ENCODE measurements at places on chromosomes 12 and 14.

DNA sequence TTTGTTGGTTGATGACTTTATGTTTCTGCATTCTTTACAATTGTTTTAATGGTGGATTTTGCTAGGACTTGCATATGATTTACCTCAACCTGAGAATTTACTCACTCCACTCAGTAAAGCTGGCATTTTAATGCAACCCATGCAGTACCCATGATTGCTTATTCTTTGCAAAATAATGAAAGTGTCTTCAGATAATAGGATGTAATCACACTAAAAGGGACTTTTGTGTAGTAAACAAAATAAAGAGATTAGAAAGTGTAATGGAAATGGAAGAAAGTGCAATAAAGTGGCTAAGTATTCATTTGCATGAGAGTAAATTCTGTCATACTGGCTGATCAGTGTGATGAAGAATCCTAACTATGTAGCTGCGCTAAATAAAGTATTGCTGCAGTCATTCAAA lies 87.6 kb upstream of the NOVA1 start:
- DNase-seq, result no peak

DNA sequence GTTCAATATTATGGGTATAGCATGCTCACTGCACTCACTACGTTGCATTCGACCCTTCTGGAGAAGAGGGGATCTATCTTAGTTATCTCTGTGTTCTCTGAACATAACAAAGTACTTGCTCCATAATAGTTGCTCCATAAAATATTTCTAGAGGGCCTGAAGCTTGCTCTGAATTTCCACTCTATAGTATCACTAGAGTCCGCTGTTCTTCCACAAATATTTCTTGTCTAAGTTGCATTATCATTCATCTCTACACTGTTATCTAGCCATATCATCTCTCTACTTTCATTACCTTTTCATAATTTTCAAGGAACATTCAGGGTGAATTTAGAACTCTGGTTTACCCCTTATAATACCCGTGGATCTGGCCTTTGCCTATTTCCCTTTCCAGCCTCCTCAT lies 246.1 kb upstream of the PDE3A start:
- DNase-seq, result no peak

- DNase-seq, result no peak
Observed at GRCh38 chr14:77268989-77269600, 1.9 kb downstream of the NGB start.

- DNase-seq, result no peak
Observed at GRCh38 chr14:79809849-79810612, 401.3 kb downstream of the DIO2 start.

DNA sequence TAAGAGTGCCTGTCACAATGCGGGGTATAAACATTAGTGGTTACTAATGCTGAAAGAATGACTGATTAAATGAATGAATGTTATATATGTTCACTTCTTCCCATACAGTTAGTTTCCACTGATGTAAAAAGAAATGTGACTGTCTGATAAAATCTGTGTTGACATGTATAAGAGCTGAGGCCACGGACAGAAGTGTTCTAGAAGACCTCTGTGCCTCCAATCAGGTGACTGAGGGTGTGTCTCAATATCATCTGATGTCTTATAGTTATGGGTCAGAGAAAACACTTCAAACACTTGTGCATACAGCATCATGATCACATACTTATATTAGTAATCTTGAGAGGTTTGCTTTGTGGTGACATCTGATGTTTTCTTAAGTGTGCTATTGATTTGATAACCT lies 183.4 kb downstream of the TTC7B start:
- DNase-seq, result no peak

DNA sequence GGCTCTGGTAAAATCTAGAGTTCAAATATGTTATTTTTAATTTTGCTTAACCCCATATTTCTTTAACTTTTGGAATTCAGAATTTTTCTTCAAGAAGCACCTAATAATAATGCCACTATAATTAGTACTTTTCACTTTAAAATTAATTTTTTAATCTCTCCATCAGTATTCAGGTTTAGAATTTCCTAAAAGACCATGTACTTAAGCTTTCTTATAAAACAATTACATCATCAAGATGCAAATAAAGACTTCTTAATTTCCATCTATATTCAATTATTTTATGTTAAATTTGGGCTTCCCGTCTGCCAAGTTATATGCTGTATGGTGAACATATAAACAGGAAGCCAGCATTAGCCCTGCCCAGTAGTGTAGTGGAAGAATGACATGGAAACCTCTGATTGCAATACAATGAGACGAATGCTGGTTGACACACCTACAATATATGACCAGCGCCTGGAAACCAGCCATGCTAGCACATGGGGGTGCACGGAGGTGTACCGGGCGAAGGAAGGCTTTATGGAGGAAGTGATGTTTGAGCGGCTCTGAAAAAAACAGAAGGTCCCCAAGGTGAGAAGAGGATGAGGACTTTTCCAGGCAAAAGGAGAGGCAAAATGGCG lies 82.2 kb downstream of the LLPH start:
- DNase-seq, result no peak

DNA sequence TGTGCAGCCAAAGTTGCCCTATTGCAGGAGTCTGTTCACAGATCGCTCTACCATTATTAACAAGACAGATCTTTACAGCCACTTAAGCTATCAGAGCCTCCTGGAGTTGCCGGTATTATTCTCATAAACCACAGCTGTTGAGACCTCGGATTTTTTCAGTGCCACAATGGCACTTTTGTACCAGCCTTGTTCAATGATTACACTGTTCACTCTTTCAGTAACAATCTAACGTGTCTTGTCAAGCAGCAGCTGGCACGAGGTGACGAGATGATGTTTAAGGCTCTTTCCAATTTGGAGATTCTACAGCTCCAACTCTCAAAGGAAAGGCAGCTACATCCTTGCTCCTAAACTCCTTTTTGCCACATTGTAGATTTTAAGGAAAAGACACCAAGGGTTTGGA lies 30.7 kb downstream of the LRIG3 start:
- no peak for DNase-seq

- no peak for DNase-seq
Observed at GRCh38 chr14:74514471-74514941, 20.9 kb downstream of the ISCA2 start.

DNA sequence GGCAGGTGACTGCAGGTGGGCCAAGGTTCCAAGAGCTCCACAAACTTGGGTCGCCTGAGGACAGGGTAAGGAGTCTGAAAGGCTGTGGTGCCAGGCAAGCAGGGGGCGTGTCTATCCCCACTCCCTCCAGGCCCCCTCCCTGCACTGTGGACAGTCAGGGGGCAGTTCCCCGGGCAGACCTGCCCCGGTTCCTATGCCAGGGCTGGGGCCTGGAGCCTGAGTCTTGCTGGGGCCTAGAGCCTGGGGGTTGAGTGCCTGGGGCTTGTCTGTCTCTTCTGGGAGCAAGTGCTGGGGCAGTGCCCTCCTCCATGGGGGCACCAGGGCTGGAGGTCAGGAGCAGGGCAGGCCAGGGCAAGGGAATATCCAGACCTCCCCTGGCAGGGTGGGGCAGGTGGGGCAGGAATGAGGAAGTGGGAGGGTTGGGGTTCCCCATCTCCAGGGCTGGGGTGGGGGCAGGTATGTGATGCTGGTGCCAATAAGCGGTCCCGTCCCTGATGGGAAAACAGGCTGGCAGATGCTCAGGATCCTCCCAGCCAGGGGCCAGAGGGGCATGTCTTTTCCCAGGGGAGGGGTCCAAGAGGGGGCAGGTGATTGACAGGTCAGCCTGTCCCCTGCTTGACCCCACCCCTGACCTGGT lies 11.9 kb upstream of the TNFAIP2 start:
- DNase-seq, result no peak

- no peak for DNase-seq
Observed at GRCh38 chr12:57832966-57833365, 13.6 kb downstream of the CTDSP2 start.

- no peak for DNase-seq
Observed at GRCh38 chr14:60958146-60958545, 22.7 kb downstream of the TRMT5 start.

- DNase-seq, result no peak
Observed at GRCh38 chr12:70920251-70920851, at the start of gene PTPRR. PTPRR (minus strand) TSS chr12:70920738; CDS start chr12:70920390, 348 bp downstream.

DNA sequence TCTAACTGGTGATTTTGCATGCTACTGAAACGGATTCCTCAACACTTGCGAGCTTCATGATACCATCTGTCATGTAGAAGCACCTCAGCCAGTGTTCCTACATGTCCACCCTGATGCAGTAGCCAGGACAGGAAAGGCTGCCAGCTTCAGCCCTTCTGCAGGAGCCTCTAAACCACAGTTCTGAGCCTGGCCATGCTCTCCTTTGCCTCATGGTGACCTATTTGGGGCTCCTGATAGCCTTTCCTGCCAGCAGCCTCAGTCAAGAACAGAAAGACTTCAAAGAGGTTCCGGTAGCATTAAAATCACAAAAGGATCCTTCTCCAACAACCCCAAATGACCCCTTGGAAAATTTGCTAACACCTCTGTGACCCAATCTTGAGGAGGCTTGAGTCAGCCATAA lies 96.0 kb downstream of the CNTN1 start:
- no peak for DNase-seq

DNA sequence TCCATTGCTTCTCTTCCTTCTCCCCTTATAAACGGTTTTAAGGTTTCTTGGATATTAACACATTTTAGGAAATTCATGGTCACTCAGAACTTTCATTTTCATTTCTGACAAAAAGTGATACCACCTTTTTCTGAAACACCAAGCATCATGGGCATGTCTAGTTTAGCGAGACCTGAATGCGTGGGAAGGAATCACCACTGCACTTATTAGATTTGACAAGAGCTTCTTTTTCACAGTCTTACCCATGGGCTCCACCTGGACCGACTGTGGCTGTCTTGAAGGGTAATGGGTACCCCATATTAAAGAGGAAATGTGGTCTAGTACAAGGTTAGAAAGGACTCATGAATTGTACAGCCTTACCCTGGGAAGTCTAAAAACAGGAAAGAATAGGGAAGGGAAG lies 95.4 kb downstream of the KCNK10 start:
- no peak for DNase-seq

- DNase-seq, result no peak
Observed at GRCh38 chr14:55837467-55837866, 257.5 kb downstream of the KTN1 start.

- DNase-seq, result no peak
Observed at GRCh38 chr14:85010186-85010585, 519.8 kb upstream of the FLRT2 start.

DNA sequence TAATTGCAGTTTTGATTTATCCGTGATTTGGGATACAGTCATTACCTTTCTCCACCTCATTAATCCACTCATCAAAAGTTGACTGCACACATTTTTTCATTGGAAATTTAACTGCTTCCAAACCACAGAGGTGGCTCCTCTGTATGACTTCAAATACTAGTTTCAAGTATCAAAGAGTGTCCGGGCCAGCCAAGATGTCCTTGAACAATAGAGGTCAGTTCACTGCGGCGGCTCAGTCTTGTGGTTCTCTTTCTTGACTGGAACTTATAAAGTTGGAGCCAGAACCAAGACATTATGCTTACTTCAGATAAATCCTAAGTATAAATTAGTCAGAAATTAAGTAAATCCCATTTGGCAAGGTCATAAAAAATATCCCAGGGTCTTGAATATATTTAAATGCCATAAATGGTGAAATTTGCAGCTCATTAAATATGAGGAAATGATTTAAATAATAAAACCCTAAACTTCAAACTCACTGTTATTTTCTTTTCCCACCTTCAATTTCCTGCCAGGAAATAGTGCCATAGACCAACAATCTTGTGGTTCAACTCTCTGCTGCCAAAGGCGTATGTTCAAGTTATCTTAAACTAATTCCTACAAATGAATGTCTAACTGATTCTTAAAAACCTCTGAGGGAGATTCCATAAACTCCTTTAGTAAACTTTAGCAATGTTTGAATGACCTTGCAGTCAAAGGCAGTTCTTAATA lies 360.8 kb downstream of the AEBP2 start:
- no peak for DNase-seq
